GM23248 (cell line): ENCODE measurements at places on chromosomes 16 and 17. TPM values are rescaled to one million over a fixed set of nuclear protein-coding genes. Genes with fewer than 3 reads are reported as not detected.

Gene CES1
- 0.76 TPM in 1 of 2 replicates, not detected in the other for total RNA-seq

Gene BCAR1
- total RNA-seq = 84.0 and 87.0 TPM in 2 replicates

Gene HAS3
- 0.43 TPM in 1 of 2 replicates, not detected in the other for total RNA-seq

Gene CCDC200
- not detected in 2 replicates for total RNA-seq

Gene WBP2
- 17.4 and 22.9 TPM in 2 replicates for total RNA-seq

Gene EVPL
- total RNA-seq = not detected in 2 replicates

Gene CNP
- 58.3 and 69.4 TPM in 2 replicates for total RNA-seq

Gene IKZF3
- not detected in 2 replicates for total RNA-seq

Gene RAB26
- total RNA-seq = not detected in 2 replicates

Gene CCL17
- total RNA-seq = not detected in 2 replicates

Gene CCDC43
- 25.7 and 31.0 TPM in 2 replicates for total RNA-seq

Gene IL34
- total RNA-seq = 1.0 TPM in 1 of 2 replicates, not detected in the other

Gene KCTD19
- total RNA-seq = not detected in 2 replicates

Gene KRT12
- not detected in 2 replicates for total RNA-seq

Gene BAHCC1
- 3.0 and 5.2 TPM in 2 replicates for total RNA-seq
